Left lung (tissue), 14 donors: ENCODE measurements at places on chromosomes 11 and 22.

GRCh38 chr11:72788241-72788640, 5.6 kb downstream of the STARD10 start:
- no peak for DNase-seq

- no peak for DNase-seq
Measured at GRCh38 chr11:128412847-128413791, 174.2 kb downstream of the ETS1 start.

DNA sequence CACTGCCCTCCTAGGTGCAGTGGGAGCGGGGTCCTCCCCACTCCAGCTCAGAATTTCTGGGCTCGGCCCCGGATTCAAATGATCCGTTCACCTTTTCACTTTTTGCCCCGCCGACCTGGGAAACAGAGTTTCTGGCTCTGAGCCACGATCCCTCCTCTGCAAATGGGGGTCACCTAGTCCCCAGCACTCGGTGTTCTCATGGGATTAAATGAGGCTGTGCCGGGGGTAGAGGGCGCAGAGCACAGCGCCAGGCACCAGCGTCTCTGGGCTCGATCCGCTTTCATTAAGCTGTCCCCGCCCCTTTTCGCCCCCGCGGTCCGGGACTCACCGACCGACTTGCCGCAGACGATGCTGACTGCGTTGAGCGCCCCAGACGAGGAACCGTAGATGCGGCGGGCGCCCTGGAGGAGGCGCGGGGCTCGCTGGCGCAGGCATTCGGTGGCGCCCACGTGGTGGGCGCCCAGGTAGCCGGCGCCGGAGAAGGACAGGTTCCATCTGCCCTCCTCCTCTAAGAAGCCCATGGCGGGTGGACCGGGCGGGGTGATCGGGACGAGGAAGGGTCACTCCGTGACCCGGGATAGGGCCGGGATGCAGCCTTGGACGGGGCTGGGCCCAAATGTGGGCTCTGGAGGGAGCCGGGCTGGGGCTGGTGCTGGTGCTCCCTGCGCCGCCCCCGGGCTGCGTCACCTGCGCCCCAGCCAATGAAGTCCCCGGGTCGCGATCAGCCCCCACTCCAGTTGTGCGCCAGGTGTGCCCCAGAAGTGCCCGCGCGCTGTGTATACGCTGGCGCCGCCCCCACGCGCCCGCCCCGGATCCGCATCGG, at the start of gene PNPLA5:
Gene PNPLA5, minus strand, starts transcription at position 654 of the 823 bp plus-strand sequence. Its CDS starts 133 bp downstream, at position 521.
- no peak for DNase-seq

GRCh38 chr11:47784785-47785381, 17.7 kb upstream of the FNBP4 start:
- DNase-seq = no peak

GRCh38 chr22:37781434-37782059, 26.2 kb upstream of the GCAT start:
- no peak for DNase-seq
